ENCODE measurements at places on chromosomes 11 and 22. TPM values are rescaled to one million over a fixed set of nuclear protein-coding genes. Genes with fewer than 3 reads are reported as not detected.

The MIAT gene
- polyA plus RNA-seq = 0.47 TPM

The B3GAT1 gene
- polyA plus RNA-seq = 4.9 TPM

The ABCG4 gene
- 0.72 TPM for polyA plus RNA-seq

The TMEM135 gene
- 37.9 TPM for polyA plus RNA-seq

- no peak for DNase-seq
Measured at GRCh38 chr11:123406441-123407129, 23.5 kb upstream of the GRAMD1B start.

DNA sequence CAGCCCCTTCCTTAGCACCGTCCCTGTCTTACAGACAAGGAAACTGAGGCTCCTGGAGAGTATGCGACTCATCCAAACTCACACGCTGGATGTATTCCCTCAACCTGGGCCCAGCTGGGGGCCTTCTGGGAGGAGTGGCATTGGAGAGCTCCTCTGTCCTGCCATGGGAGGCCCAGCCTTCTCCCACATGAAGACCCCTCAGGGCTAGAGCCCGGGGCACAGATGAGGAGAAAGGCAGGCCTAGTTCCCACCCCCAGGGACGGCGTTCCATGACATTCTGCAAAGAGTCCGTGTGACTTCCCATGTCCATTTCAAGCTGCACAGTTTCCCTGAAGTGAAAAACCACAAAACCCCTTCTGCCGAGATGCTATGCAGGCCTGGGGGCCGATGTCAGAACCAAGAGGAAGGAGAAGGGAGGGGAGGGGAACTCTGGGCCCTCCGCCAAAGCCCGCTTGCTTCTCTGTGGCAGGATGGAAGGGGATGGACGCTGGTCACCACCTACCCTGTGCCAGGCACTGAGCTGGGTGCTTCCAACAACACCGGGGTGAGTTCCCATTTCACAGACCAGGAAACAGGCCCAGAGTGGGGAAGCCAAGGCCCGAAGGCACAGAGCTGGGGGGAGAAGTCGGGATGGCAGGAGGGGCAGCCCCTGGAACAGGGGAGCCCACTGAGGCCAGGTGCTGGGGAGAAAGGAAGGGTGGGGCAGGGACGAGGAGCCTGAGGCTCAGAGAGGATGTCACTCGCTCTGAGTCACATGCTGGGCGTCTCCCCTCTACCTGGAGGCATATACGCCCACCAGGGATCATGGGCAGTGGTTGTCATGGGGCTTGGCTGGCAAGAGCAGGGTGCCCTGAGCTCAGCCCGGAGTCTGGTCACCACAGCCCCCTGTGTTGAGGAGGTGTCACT is 15.7 kb downstream of the RAC2 start:
- DNase-seq = peak; percentile 18

GRCh38 chr11:28104984-28105383 is 3.0 kb downstream of the KIF18A start:
- DNase-seq = no peak

DNA sequence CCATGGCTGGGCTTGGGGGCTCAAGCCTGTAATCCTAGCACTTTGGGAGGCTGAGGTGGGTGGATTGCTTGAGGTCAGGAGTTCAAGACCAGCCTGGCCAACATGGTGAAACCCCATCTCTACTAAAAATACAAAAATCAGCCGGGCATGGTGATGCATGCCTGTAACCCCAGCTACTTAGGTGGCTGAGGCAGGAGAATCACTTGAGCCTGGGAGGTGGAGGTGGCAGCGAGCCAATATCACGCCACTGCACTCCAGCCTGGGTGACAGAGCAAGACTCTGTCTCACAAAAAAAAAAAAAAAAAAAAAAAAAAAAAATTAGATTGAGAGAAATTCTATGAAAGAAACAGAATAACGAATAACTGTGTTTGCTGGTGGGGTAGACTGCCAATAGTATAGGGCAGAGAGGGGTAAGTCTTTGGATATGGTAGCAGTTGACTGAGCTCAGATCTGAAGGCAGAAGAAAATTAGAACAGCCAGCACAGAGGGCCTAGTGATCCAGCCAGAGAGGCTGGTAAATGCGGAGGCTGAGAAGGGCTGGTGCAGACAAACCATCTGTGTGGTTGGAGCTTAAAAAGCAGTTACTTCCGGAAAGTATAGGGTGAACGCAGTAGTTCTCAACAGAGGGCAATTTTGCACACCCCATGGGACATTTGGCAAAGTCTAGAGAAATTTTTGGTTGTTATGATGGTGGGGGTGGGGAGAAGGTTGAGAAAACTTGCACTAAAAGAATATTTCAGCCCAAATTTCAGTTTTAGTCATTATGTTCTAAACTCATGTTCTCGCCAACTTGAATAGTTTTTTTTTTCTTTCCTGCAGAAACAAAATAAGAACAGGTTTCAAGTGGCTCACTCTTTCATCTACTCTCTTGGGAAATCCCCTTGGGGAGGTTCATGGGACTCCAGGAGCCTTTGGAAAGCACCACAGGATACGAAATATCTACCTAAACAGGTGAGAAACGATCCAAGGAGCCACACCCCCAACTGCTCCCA is 1.6 kb upstream of the HORMAD2 start:
- no peak for DNase-seq

Measured in renal cortex interstitium (tissue), 15 donors.